B cell (primary cell): ENCODE measurements at places on chromosomes 3 and 15.

GRCh38 chr3:23938688-23939087, 6.4 kb upstream of the NR1D2 start:
- DNase-seq, result no peak

GRCh38 chr15:62454567-62455172, 289.6 kb upstream of the C2CD4B start:
- no peak for DNase-seq

DNA sequence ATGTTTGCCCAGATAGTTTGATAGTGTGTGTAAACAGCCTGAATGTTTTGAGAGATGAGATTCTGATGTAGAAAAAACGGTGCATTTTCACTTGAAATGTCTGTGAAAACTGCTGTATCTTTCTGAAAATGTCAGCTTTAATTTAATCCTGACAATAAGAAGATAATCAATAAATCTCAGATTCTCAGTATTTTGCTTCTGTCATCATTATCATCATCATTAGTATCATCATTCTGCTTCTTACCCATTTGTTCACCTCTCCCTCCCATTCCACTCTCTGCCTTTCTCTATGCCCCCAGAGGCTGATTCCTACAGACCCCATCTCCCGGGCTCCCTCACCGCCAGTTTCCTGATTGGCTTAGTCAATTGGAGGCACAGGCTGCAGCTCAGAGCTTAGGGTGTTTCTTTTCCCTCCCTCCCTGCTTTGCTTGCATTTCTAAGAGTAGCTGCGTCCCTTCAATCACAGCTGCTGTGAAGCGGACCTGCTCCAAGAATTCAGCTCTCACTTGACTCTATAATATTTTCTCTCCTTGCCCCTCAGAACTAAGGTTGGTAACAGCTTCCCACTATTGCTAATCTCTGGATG, 8.2 kb upstream of the SNTN start:
- DNase-seq, result no peak

GRCh38 chr15:101248274-101248673, 3.6 kb downstream of the CHSY1 start:
- no peak for DNase-seq

DNA sequence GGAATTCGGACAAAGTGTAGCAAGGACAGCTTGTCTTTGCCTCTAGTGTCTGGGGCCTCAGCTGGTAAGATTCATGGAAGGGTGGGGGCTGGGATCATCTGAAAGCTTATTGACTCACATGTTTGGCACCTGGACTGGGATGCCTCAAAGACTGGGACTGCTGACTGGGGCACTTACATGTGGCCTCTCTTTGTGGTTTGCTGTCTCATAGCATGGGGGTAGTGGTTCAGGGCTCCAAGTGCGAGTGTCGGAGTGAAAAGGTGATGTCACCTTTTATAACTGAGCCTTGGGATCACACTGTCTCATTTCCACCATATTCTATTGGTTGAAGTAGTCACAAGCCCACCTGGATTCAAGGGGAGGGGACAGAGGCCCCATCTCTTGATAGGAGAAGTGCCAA, 6.8 kb downstream of the MFSD1 start:
- DNase-seq, result no peak

GRCh38 chr3:184750349-184751083, 38.7 kb upstream of the MAGEF1 start:
- DNase-seq, result no peak

GRCh38 chr15:100211855-100212850, 129.6 kb downstream of the ADAMTS17 start:
- no peak for DNase-seq

DNA sequence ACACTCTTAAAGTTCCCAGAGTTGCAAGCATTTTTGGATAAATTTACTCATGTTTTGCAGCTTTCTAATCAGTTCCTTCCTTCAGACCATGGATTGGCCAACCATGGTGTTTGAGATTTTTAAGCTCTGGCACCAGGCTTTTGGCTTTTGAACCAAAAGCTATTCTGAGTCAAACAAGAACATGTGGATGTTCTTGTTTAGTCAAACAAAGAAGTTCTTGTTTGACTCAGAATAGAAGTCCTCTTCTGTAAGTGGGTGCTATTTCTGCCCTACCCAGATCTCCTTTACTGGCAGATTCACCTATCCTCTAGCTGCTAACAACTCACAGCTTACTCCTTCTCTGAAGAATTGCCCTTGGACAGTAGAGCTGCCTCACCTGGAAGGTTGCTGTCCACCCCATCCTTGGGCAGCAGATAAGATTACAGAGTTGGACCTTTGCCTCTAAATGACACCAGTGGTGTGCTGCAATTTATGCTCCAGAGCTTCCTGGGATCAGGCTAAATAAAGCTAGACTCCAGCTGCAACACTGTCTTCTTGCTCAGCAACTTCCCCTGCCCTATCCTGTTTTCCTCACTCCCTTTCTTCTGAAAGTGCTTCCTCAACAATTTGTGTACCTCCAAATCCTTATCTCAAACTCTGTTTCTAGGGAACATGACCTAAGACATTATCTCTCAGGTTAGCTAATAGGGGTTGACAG, 65.6 kb downstream of the COL6A6 start:
- no peak for DNase-seq

DNA sequence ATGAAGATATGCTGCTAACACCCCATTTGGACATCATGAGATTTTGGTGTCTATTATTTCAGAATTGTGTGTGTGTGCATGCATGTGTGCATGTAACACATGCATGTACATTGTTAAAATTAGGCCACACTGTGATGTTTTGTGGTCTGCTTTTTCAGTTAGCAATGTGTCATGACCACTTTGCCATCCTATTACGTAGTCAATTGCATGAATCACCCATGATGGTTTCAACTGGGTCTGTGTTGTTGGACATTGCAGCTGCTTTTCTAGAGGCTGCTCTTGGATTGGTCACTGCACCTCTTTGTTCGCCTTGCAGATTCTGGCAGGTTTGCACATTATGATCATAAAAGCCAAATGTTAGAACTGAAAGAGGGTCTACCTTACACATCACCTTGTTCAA, 101.0 kb upstream of the THBS1 start:
- DNase-seq, result no peak

GRCh38 chr3:98185180-98185579, 18.7 kb downstream of the OR5H15 start:
- no peak for DNase-seq
